Thoracic aorta (tissue), 2 donors: ENCODE measurements at places on chromosomes 3 and 15.

DNA sequence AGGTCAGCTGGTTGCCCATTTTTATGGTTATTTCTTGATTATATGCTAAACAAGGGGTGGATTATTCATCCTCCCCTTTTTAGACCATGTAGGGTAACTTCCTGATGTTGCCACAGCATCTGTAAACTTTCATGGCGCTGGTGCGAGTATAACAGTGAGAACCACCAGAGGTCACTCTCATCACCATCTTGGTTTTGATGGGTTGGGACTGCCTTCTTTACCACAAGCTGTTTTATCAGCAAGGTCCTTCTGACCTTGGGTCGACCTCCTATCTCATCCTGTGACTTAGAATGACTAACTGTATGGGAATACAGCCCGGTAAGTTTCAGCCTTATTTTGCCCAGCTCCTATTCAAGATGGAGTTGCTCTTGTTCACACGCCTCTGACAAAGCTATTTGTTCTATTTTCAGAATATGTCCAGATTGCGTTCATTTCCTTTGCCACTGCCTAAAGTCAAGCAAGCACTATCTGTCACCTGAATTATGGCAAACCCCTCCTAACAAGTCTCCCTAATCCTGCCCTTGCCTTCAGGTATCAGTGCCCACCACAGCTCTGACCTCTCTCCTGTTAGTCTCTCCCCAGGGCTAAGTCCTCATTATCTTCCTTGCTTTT is 308.5 kb downstream of the ROBO2 start:
- no peak for DNase-seq

DNA sequence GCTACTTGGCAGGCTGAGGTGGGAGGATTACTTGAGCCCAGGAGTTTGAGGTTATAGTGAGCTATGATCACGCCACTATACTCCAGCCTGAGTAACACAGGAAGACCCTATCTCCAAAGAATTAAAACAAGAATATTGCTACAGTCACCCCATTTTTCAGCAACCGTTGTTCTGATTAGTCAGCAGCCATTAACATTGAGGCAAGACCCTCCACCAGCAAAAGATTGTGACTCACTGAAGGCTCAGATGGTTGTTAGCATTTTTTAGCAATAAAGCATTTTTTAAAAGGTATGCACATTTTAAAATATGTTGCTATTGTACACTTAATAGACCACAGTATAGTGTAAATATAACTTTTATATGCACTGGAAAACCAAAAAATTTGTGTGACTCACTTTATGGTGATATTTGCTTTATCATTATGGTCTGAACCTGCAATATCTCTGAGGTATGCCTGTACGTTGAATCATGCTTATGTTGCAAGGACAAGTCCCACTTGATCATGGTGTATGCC is 492.6 kb downstream of the SQOR start:
- no peak for DNase-seq

DNA sequence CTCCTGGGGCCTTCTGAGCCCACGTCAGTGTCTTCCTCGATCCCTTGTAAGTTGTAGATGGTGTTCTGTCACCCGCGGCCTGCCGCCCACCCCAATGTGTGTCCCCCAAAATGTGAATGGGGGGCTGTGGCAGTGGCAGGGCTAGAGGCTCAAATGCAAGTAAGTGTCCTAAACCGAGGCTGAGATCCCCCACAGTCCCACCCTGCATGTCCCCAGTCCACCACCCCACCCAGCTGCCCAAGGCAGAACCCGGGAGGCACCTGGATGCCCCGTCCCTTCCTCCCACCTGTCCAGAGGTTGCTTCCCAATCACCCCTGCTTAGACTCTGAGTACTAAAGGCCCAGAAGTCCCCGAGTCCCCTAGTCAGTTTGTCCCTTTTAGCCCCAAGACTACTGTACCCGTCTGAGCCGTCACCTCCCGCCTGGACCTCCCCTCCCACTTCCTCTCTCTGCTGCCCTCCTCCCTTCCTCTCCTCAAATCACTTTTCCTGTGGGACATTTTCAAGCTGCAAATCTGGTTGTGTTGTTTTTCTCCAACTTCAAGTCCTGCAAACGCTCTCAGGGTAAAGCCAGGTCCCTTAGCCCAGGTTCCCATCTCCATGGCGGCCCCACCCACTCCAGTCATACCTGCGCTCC is 11.8 kb upstream of the PLXND1 start:
- no peak for DNase-seq

DNA sequence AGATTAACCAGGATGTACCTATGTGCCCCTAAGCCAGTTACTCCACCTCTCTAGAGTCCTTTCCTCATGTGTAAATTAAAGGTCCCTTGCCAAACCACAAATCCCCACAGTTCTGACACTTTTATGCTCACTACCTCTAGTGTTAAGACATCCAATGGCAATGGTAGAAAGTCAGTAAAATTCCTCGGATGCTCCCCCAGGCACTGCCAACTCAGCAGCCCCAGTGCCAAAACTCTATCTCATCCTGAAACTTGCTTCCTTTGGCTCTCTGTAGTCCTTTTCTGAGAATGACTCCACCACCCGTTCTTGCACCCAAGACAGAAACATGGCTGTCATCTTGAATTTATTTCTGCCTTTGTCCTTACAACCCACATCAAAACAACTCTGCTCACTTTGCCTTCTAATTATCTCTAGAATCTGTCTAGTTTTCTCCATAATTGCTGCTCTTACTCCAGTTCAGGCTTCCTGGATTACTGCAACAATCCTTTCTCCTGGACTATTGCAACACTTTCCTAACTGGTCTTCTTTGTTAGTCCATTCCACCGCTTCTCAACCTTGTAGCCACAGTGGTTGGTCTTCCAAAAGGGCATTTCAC is 41.6 kb downstream of the MB21D2 start:
- no peak for DNase-seq

DNA sequence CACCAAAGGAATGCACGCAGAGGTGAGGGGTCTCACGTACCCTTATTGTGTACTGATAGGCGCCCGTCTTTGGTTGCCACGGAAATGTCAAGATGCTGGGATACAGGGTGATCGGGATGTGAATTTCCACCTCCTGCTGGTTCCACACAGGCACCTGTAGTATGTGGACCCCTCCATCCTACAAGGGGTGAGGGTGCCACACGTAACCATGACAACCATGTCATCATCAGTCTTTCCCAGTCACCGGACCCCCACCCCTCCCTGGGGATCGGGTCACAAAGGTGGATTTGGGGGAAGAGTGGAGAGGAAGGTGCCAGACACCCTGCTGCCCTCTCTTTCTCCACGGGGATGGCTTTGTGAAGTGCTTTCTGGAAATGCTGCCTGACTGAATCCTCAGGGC is 44.7 kb downstream of the NUP210 start:
- DNase-seq: no peak

DNA sequence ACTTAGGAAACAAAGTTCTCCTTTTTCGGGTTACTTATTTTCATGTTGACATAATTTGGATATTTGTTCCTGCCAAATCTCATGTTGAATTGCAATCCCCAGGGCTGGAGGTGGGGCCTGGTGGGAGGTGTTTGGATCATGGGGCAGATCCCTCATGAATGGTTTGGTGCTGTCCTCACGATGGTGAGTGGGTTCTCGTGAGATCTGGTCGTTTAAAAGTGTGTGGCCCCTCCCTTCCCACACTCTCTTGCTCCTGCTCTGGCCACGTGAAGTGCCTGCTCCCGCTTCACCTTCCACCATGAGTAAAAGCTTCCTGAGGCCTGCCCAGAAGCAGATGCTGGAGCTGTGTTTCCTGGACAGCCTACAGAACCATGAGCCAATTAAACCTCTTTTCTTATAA is 43.7 kb upstream of the MCF2L2 start:
- no peak for DNase-seq

- DNase-seq: no peak
These were observed 623.8 kb upstream of the AGTR1 start for GRCh38 chr3:148073721-148074456.

DNA sequence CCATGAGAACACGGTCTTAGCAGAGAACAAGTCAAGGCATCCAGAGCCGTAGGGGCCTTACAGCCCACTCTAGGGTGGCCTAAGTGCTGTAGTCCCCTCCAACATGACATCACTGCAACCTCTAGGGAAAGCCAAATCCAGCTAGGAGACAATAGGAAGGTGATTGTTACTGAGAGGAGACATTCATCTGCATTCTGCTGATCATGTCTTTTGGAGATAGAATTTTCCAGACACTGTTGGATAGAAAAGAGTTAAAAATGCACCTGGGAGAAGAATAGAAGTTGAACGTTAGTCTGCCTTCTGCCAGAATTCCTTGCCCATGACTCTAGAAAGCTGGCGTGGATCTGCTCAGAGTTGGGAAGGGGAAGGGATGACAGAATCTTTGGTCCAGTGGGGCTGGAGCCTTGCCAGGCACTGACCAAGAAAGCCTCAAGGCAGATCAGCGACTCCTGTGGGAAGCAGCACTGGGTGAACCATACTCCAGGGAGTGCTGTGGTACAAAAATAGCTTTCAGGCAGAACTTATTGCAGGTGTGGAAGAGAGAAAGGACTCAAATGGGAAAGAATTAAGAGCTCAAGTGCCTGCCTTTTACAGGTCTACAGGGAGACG is 44.8 kb upstream of the RAF1 start:
- DNase-seq: peak; percentile 56

- DNase-seq: peak; percentile 72
These were observed 54.8 kb upstream of the SPESP1 start for GRCh38 chr15:68875377-68876116.

GRCh38 chr15:93983526-93983925 is 247.8 kb upstream of the MCTP2 start:
- DNase-seq: no peak

DNA sequence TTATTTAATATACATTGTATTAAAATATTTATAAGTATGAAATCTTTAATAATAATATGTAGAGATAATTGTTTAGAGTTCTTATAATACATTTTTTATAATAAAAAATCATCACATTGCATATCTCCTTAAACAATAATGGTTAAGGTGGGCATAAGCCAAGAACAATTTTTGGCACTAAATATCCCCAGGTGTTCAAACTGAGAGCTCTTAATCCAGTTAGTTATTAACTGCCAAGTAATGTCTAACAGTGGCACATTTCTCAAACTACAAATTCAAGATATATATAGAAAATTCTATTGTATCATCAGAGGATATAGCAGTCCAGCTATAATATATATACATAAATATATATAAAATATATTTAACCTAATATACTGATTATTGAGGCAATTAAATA is 680.8 kb downstream of the SI start:
- no peak for DNase-seq

- DNase-seq: no peak
These were observed 535.6 kb downstream of the NLGN1 start for GRCh38 chr3:173933113-173933512.

GRCh38 chr3:9040996-9041395 is 77.7 kb upstream of the RAD18 start:
- no peak for DNase-seq

DNA sequence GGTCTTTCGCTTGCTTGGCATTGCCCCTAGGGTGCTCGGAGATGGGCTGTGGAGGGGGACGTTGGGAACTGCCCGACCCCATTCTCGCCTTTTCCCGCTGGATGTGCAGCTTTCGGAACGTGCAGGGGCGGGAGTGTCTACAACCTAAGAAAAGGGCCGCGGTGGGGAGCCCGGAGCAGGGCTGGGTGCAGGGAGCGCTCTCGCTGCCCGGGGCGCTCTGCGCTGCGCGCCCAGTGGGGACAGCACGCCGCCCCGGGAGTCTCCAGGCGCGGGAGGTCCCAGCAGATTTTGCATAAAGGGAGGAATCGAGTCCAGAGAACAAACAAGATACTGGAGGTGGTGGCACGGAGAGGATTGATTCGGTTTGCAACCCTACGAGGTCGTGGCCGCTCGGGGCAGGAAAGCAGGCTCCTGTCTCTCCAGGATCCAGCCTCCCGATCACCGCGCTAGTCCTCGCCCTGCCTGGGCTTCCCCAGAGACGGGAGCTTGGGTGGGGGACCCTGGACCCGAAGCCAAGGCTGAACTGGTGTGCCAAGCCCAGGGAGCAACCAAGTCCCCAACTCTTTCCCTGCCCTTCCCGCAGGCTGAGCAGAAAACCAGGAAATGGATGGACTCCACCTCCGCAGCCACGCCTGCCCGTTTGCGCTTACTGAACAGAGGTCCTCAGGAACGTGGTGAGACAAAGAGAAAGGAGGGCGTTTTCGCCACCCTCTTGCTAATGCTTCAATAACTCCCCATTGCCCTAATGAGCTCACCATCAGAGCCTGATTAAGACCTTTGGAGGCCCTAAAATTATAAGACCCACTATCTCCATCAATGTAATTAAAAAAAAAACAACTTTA is 59.7 kb downstream of the NOX5 start:
- no peak for DNase-seq

GRCh38 chr3:33385423-33385822 is 54.8 kb downstream of the UBP1 start:
- no peak for DNase-seq

GRCh38 chr3:73498764-73499622 is 125.7 kb downstream of the PDZRN3 start:
- no peak for DNase-seq

DNA sequence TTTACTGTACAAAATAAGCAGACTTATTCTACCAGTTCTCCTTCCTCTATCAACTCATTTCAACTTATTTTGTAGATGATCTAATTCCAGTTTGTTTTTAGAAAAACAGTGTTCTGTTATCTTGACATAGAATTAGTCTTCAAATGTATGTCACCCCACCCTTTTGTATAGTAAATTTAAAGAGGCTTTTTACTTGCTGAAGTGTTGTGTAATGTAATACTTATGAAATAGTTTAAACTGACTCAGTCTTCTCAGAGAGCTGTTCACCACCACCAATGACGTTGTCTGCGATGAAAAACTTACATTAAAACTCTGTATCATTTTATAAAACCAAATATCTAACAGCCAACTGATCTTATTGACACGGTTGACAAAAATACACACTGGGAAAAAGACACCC is 82.9 kb downstream of the RAP2B start:
- DNase-seq: no peak

GRCh38 chr3:113000691-113001090 is 9.9 kb downstream of the GTPBP8 start:
- DNase-seq: no peak

DNA sequence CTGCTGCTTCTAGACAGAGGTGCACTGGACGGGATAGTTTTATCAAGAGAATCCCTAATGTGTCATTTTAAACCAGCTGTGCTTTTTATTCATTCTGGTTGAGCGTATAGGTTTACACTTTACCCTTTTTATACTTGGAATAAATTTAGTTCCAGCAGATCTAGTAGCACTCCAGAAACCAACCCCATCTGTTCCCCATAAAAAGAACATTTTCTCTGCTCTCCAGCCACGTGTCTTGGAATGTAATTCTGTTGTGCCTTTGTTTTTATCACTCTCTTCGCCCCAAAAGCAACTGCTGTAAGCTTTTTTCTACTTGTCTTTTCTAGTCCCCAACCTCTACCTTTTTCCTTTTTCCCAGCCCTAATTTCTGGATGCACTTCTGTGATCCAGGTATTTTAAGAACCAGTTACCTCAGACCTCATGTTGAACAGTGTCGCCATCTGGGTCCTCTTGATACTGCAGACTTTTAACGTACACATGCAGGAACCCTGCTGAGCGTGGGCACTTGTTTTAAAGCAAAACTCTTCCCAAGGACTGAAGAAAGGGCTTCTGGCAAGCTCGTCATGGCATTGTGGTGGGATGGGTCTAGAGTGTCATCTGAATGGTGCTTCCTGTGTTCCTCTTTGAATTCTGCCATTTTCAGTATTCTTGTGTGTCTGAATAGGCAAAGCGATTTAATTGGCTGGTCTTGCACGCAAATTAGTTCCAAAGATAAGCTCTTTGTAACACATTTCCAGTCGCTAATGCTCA is 5.7 kb upstream of the EXOG start:
- no peak for DNase-seq
